Non-pigmented ciliary epithelial cell (primary cell): ENCODE measurements at places on chromosomes 4 and X.

GRCh38 chr4:51890760-51891159 lies 47.8 kb downstream of the DCUN1D4 start:
- no peak for DNase-seq

DNA sequence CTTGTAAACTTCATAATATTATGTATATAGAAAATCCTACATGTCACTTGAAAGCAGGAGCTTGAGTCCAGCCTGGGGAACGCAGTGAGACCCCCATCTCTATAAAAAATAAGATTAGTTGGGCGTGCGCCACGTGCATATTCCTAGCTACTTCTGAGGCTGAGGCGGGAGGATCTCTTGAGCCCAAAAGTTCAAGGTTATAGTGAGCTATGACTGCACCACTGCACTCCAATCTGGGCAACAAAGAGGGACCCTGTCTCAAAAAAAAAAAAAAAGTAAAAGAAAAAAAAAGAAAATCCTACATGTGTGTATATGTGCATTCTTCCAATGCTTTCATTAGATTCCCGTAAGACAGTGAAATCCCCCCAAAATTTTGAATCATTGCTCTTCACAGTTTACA lies 1.7 kb downstream of the SEC31A start:
- no peak for DNase-seq

- no peak for DNase-seq
Observed at GRCh38 chr4:172651961-172652360, 516.6 kb upstream of the GALNT7 start.

DNA sequence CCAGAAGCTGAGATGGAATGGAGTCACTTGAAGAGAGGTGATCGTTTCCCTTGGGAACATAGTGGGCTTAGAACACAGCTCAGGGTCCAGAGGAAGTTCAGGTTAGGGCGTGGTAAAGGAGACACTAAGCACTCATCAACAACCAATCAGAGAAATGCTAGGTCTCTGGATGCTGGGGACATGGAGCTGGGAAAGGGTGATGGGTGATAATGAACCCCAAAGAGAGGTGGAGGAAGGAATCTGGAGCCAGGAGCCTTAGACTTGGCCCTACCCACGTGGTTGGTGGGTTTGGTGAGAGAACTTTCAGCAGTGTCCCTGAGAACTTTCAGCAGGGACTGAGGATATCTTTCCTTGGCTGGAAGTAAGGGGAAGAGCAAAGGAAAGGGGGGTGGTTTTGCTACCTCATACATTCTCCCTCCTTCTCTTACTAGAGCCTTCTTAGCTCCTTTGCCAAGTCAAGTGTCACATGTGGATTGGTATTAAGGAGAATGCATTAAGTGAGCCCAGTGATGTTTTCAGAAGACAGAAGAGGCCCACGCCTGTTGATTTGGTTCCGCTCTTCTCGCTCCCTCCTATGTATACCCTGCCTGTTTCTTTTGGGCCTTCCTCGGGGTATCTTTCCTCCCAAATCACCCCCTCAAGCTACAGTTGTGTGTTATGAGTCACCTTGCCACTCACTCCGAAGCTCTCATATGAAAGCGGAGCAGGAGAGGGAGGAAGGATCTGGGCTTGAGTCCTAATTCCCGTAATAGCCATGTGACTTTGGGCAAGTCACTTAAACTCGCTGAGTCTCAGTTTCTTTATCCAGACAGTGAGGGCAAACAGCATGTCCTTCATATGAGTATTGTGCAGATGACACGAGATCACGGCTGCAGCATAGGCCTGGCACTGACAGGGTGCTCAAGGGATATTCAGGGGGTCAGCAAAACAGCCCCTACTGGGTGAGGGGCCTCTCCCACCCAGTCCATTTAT lies 63.1 kb downstream of the TSC22D3 start:
- no peak for DNase-seq

GRCh38 chrX:153763298-153763932 lies 634 bp upstream of the PLXNB3 start:
- DNase-seq = no peak

GRCh38 chrX:87728459-87728858 lies 210.9 kb downstream of the KLHL4 start:
- DNase-seq = no peak

DNA sequence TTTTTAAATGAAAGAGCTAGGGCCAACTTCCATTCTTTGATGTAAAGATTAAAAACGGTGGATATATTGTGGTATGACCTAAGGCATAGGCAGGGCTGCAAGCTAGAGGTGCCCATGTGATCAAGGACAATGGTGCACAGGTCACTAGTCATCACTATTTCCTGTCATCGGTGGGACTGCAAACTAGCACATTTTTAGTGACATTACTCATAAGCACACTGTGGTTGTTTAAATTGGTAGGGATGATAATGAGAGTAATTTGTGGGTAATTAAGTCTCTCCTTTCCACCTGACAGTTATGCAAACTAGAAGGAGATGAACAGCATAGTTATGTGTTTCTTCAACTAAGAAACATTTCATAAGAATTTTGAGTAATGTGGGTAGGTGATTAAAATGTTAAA lies 85.4 kb downstream of the GPRIN3 start:
- DNase-seq = no peak
